ENCODE measurements at places on chromosomes 1 and 21.

- DNase-seq = no peak
These were observed at the start of gene LRRN2 for GRCh38 chr1:204685236-204686006. LRRN2 (minus strand) TSS chr1:204685738; CDS start chr1:204619992, 65,746 bp downstream.

- DNase-seq = no peak
These were observed 60.1 kb upstream of the KAZN start for GRCh38 chr1:14538335-14538734.

DNA sequence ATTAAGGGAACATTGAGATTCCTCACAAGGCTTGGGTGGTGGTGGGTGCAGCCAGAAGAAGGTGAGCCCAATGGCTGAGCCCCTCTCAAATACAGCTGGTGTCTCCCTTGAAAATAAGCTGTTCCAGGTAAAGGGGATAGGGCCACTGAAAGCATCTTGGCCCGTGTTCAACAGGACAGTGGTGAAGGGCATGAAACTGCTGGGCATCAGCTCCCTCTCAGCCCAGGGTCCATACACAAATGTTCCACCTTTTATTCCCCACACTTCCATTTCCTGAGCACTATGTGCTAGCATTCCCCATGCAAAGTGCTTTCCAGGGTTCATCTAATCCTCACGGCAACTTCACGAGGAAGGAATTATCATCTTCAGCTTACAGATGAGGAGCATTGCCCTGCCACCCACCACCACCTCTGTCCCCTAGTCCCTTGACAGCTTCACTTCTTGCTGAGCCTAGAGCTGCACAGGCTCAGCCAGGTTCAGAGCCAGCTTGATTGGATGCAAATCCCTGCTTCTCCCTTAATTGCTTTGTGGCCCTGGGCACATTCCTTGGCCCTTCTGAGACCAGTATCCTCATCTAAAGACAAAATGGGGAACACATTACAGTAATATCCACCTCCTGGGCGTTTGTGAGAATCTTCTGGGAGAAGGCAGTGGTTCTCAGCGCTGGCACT is 9.6 kb downstream of the TAGLN2 start:
- DNase-seq = no peak

DNA sequence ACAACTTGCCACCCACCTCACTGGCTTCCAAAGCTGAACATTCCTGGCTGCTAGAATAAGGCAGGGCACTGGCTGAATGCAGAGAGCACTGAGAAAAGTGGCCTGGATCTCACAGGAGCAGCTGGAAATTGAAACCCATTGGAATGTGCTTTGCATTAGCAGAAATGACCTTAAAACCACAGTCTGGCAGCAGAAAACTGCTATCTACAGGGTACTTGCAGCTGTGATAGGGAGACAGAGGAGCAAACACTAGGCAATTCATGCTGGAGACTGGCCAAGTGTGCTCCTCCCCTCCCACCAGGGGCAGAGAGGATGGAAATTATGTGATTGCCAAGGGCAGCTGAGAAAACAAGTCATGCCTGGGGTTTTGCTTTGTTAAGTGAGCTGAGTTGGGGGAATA is 47.2 kb downstream of the HSD3B1 start:
- DNase-seq = no peak

- DNase-seq = no peak
These were observed 250.6 kb downstream of the FMN2 start for GRCh38 chr1:240342251-240342625.

DNA sequence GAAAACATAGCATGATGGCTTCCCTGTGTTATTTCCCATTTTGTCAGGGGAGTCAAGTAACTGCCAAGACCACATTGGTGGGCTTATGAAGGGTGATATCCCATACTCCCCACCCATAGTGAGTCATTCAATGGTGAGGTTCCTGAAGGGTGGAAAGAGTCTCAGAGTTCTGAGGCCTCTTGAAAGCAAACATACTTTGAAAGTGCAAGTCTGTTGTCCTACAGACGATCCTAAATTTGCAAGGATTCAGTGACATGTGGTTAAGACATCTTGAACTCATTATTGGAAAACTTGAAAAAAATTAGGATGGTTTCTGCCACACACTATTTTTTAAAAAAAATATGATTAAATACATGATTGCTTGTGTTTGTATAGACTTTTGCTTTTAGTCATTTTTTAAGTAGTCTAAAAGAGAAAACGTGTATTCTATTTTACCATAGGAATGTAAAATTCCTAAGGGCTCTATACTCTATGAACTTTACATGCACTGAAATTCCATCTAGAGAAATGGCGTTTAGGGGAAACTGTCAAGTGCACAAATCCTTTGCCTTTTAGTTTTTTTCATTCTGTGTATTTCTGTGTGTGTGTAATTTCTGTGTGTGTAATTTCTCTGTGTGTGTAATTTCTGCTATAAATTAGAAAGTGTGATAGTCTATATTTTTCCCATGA is 225.5 kb upstream of the ADAMTS5 start:
- DNase-seq = no peak

- no peak for DNase-seq
These were observed 128.6 kb downstream of the LHX4 start for GRCh38 chr1:180358649-180359048.

DNA sequence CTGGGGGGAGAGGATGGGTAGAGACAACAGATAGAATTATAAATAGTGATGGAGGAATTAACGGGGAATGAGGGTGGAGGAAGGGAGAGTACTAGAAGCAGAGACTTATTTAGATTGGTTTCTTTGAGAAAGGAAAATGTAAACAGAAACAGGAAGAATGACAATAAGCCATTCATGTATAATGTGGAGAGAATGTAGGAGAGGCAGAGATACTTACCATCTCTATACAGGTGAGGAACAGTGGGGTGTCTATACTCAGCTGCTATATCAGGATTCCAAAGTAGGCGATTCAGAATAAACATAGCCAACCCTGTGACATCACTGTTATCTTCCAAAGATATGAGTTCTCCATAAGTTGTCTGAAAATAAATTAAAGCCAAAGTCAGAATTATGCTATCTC is 16.8 kb downstream of the ASPM start:
- DNase-seq = no peak

DNA sequence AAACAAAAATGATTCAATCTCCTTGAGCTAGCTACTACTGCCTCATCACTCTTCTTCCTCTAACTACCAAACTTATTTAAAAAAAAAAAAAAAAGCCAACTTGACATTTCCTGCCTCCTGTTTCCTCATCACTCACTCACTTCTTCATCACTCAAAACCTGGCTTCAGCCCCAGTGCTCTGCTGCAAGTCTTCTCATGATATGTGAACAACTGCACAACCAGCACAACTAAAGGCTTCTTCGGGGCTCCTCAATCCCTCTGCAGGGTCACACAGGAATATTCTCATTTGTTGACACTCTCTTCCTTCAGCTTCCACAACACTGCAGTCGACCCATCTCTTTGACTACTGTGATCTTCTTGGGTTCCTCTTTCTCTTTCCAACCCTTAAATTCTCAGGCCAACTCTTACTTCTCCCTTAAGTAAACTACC is 7.6 kb downstream of the MTF1 start:
- DNase-seq = no peak

GRCh38 chr1:15272009-15272781 is 25.2 kb downstream of the FHAD1 start:
- DNase-seq = no peak

DNA sequence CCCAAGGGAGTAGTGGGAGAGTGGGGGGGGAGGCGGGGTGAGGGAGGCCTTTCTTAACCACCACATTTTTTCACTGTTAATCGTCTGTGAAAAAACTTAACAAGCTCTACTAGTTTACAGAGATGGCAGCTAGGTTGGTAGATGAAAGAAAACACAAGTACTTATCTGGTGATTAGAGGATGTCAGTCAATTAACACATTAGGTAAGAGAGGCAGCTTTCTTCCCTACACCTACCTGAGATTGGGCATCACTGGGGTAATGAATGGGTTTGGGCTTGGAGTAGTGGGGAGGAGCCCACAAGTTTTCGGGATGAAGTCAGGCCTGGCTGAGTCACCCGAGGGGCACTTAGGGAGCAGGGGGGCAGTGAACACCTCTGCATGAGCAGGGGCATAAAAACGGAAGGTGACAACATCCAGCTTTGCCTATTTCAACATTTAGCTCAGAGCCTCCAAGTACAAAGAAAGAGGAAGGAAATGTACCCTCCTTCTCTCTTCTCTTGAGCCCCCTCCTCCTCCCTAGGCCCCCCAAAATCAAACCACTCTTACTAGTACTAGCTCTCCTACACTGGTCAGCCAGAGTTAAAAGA is 2.5 kb downstream of the LBR start:
- DNase-seq = no peak

DNA sequence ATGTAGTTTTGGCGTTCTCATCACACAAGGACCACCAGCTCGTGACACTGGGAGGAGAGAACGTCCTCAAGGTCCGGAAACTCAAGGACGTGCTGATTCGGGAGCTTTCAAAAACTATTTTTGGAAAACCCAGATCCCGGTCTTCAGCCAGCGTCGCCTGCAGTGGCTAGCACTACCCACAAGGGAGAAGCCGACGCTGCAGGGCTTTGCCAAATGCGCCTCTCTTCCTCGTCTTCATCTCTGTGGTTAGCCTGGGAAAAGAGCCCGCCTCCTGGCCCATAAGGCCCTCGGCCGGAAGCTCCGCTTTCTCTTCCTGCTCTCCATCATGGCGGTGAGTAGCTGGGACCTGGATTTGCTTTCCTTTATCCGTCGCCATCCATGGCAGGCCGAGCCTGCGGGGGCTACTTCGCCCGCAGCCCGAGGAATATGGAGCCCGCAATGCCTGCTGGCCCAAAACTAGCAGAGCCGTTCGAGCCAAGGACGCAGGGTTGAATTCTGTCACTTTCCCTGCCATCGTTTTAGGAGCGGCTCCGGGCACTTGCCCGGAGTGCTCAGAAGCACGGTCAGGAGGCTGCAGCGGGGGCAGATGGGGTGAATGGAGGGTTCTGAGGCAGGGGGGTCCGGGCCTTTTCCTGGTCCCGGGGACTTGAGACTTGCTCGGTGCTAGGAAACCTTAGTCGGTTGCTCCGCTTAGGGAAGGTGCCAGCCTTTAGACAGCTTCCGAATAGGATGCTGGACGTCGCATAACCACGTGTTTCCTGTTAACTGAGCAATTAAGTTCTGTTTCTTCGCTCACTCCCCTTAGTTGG is at the start of gene RPL11:
Gene RPL11, plus strand, starts transcription at position 308 of the 809 bp plus-strand sequence. Its CDS starts 18 bp downstream, at position 326.
- peak; percentile 79 for DNase-seq

GRCh38 chr1:2556277-2556677 is at the start of gene TNFRSF14:
TNFRSF14 (plus strand) TSS chr1:2556371; CDS start chr1:2556665, 294 bp downstream.
- peak; percentile 84 for DNase-seq

DNA sequence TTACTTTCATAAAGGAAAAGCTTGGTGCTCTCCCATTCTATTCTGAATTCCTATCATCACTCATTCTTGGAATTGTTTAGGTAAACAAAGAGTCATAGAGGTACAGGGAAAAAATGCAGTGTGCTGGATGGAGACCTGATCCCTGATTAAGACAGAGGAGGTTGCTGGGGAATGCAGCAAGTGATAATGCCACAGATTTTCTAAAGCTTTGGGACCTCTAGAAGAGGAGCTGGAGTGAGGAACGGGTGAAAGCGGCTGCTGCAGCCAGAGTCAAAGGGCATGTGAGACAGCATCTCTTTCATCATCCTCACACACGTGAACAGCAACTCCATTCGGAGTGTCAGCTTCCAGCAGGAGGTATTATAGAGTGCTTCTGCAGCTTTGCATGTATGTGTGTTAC is 54.9 kb upstream of the DIPK1A start:
- DNase-seq = no peak

DNA sequence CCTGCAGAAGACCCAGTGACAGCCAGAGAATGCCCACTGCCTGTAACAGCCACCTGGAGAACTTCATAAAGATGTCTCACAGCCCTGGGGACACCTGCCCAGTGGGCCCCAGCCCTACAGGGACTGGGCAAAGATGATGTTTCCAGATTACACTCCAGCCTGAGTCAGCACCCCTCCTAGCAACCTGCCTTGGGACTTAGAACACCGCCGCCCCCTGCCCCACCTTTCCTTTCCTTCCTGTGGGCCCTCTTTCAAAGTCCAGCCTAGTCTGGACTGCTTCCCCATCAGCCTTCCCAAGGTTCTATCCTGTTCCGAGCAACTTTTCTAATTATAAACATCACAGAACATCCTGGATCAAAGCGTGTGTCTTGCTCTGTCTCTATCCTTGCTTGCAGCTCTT is 14.7 kb upstream of the PINK1 start:
- DNase-seq = no peak

- no peak for DNase-seq
These were observed 211.8 kb downstream of the MATN1 start for GRCh38 chr1:30511563-30511962.

GRCh38 chr21:16280686-16281091 is 550.9 kb downstream of the USP25 start:
- DNase-seq = no peak

GRCh38 chr1:78333502-78333901 is 157.3 kb upstream of the PTGFR start:
- no peak for DNase-seq

DNA sequence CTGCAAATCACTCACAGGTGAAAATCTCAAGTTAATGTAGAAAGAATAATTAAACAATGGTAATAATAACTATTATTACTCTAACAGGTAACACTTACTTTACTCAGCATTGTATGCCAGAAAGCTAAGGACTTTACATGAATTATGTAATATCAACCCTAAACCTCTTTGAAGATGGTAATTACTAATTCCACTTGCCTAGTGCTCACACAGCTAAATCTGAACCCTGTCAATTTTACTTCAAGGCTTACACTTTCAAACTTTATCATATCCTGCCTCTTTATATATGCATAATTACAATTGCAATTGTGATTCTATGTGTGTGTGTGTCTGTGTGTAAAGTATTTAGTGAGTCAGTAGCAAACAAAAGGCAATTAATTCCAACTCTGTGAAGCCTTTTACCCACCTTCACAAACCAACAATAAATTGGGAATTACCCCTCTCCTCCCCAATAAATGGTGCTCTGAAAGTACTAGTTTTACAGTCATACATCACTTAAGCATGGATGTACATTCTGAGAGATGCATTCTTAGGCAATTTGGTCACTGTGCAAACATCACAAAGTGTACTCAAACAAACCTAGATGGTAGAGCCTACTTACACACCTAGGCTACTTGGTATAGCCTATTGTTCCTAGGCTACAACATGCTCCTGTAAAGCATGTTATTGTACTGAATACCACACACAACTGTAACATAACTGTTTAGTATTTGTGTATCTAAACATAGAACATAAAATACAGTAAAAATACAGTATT is 5.9 kb downstream of the ZNF644 start:
- DNase-seq = no peak
